Tongue (tissue), 3 donors: ENCODE measurements at places on chromosomes 2 and 18. TPM values are rescaled to one million over a fixed set of nuclear protein-coding genes. Genes with fewer than 3 reads are reported as not detected.

DNA sequence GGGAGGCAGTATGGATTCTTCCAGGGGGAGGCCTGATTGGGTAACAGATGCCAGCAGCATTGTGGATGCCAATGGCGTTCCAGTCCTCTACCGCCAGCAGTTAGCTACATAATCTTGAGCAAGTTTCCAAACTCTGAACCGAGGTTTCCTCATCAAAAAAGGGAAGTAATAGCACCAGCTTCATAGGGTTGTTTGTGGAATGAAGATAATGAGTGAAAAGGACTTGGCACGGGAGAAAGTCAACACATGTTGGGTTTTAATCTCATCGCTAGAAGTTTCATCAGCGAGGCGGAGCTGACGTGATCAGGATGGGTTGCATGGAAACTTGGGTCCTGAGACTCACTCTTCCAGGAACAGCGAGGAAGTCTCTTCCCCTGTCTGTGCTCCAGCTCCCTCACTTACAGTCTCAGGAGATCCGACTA, 266.7 kb downstream of the SH3BP4 start:
- no peak for DNase-seq

GRCh38 chr2:26011990-26012856, 21.7 kb upstream of the RAB10 start:
- peak; percentile 59 for DNase-seq

GRCh38 chr2:36326286-36326685, 29.3 kb upstream of the CRIM1 start:
- DNase-seq = no peak

GRCh38 chr2:81007104-81007503, 702.6 kb upstream of the LRRTM1 start:
- DNase-seq = no peak

DNA sequence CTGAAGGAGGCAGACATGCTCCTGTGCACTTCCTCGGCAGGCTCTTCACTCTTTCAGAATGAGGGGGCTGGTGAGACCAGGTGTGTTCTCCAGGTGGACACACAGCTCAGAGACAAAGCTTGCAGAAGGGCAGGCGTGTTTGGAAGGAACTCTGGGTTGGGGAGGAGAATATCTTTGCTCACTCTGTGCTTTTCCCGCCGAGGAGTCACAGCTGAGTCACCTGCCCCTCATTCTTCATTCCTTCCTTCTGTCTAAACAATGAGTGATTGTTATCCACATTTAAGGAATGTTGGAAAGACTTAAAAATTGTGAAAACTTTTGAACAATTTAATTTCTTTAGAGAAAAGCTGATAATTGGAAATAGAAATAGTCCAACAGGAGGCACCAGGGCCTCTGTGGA, 126.3 kb upstream of the TPO start:
- no peak for DNase-seq

Gene NDC80
- 9.4 TPM for total RNA-seq

DNA sequence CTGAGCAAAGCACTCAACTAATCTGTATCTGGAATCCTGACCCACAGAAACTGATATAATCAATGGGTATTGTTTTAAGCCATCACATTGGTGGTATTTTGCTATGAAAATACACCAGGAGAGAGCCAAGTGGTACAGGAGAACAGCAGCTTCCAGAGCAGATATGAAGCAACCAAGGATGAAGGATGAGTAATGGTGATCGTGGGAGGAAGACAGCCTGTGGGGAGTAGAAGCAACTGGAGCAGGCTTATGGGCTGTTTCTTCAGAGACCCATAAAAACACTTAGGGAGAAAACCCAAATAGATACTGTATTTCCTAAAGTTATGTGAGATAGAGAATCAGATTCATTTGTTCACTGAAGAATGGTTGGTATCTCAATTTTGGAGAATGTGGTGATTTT, 330.8 kb downstream of the NUP35 start:
- no peak for DNase-seq

Gene FOXD4L1
- not detected for total RNA-seq

DNA sequence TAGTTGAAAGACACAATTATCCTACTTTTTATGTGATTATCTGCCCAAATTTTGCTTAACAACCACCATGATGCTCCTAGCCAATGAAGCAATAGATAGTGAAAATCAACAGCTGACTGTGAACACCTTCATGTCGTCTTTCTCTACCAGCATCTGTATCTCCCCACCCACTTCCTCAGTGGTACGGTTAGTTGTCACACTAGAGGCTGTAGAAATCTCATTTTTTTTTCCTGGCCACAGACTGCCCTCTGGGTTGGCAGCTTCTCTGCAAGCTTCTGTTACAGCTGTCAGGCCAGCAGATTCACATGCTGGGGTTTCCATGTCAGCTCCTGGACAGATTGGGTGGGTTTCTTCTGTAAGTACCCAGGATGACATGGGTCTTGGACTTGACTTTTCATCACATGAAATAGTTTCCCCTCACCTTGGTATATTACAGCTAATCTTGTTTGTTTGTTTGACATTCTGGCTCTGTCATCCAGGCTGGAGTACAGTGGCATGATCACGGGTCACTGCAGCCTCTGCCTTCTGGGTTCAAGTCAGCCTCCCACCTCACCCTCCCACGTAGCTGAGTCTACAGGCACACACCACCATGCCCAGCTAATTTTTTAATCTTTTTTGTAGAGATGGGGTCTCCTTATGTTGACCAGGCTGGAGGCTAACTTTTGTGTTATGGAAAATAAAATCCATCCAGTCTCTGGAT, 24.3 kb downstream of the STAT4 start:
- no peak for DNase-seq

DNA sequence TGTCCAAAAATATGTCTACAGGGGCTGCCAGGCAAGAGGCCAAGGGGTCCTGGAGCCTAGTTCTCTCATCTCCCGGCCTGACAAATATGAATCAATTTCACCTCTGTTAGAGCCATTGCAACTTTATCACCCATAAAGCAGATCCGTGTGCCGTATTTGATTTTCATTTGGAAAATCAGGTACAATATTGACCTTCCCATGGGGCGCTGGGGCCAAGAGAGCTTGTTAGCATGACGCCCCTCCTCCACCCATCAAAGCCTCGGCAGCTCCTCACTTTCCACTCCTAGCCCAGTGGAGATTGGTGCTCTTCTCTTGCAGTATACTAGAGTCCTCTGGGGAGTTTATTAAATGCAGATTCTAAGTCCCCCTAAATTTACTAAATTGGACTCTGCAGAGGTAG, 96.8 kb downstream of the CAPN13 start:
- no peak for DNase-seq

Gene LBX2
- not detected for total RNA-seq

GRCh38 chr2:191069606-191070005, 55.6 kb upstream of the STAT1 start:
- DNase-seq = no peak

DNA sequence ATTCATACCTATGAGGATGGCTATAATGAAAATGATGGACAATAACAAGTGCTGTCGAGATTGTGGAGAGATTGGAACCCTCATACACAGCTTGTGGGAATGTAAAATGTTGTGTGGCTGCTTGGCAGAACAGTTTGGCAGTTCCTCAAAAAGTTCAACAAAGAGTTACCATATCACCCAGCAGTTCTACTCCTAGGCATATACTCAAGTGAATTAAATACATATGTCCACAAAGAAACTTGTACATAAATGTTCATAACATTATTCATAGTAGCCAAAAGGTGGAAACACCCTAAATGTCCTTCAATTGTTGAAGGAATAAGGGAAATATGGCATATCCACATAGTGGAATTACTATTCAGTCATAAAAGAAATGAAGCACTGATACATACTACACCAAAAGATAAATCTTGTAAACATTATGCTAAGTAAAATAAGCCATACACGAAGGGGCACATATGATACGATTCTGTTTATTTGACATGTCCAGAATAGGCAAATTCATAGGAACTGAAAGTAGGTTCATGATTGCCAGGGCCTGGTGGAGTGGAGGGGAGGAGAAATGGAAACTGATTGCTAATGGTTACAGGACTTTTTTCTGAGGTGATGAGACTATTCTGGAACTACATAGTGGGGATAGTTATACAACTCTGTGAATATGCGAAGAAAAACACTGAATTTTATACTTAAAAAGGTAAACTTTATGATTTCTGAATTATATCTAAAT, 92.1 kb downstream of the ADAM23 start:
- no peak for DNase-seq

DNA sequence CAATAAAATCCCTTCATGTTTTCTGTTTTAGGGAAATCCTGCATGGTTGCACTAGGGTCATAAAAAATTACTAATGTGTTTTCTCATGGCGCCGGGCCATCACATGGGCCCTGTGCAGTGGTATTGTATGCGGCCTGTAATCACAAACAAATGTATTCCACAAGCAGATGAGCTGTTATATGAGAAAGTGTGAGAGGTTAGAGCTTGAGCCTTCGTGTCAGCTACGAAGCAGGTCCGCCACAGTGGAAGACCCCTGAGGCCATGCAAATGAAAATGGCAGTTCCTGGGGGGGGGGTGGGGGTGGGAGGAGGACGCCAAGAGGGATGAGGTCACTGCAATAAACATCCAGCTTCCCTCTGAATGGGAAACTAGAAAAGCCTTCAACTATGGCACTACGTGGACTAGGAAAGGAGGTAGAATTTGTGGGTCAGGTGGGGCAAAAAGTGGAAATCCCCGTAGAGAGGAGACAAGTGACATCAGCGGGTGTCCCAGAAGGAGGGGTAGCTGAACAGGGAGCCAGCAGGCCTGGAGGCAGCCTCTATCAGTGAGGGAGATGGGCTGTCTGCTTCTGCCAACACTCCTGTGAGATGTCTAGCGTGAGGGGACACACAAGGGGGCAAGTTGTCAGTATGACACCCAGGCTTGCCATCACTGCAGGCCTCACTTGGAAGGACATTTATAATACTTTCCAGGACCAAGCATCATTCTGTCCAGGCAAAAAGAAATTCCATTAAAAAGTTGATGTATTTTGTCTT, 130.3 kb upstream of the CTAGE1 start:
- DNase-seq = peak; percentile 23

Gene ACADL
- 8.6 TPM for total RNA-seq

DNA sequence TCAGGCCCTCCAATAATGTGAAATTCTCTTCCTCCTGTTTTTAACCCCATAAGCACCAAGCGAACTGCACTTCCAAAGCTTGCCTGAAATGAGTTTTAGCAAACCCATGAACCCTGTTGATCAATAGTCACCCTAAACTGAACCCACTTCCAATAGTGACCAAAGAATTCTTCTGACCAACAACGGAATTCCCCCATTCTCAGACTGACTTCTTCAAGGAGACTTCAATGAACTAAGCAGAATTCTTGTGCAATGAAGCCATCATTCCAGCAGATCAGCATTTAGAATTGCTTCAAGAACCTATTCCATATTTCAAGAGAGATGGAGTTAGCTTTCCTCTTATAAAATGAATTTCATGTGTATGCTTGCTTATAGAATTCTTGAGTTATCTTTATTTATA, 176.9 kb upstream of the FN1 start:
- no peak for DNase-seq

DNA sequence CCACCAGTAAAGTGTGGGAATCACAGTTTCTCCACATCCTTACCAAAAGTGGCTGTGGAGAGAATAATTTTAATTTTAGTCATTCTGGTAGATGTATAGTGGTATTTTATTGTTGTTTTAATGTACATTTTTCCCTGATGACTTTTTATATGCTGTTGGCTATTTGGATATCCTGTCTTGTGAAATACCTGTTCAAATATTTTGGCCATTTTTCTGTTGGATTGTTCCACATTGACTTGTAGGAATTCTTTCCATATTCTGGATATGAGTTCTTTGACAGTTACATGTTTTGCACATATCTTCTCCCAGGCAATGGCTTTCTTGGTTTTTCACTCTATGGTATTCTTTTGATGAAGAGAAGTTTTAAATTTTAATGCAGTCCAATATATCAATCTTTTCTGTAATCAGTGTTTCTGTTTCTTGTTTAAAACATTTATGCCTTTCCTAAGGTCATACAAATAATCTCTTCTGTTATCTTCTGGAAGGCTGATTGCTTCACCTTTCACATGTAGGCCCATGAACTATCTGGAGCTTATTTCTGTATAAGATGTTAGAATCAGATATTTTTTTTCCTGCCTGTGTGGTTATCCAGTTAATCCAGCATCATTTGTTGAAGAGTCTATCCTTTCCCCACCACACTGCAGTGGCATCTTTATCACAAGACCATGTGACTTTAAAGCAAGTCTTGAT, 19.0 kb downstream of the AFTPH start:
- DNase-seq = no peak

DNA sequence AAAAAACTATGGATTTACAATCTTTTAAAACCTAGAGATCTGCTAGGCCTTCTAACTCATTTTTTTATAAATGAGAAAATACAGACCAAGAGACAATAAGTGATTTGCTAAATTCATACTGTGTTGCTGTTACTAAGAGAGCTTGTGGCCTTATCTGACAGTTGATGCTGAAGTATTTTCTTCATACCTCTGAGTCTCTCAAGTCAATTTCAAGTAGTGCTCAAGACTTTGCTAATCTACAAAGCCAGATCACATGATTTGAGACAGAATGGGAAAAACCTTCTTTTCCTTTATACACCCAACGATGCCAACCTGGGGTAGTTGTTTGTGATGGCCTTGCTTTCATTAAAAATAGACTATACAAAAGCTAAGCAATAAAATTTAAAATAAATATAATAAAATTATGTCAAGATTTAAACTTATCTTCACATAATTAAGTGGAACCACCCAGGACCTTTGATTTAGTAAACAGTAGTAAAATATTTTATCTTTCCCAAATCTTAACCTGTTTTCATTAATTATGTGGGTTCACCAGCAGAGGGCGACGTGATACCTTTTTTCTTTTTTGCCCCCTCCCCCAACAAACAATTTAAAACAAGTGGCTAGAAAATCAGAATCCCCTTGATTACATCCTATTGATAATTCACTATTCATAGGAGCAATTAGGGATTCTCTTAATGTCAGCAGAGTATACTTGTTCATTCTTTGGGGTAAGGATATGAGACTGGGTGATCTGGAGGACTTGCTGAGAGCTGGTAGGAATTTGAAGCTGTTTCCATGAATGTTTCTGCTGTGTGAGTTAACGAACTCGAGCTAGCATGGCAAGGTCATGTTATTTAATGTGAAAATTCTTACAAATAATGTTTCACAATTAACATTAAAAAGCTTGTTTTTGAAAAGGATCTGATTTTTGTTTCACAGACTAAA, 49.6 kb upstream of the SLC5A7 start:
- peak; percentile 33 for DNase-seq

Gene PROKR1
- total RNA-seq = 1.0 TPM

GRCh38 chr2:109721135-109721534, 73.0 kb upstream of the RGPD5 start:
- DNase-seq = peak; percentile 75

Gene NCOA1
- 113 TPM for total RNA-seq

DNA sequence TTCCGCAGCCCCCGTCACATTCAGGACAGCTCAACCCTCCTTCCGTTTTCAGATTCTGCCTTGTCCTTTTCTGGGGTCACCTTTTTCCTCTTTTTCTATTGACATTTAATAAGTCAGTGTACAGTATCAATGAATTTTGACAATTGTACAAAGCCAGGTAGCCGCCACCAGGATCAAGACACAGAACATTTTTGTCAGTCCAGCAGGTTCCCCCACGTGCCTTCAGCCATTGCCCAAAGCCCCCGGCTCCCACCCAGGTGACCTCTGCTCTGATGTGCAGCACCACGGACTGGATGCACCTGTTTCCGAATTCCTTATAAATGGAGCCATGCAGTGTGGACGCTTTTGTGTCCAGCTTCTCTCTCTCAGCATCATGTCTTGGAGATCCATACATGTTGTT, 30.0 kb downstream of the CROCC2 start:
- DNase-seq = no peak
